ENCODE measurements at places on chromosomes 5 and 9.

DNA sequence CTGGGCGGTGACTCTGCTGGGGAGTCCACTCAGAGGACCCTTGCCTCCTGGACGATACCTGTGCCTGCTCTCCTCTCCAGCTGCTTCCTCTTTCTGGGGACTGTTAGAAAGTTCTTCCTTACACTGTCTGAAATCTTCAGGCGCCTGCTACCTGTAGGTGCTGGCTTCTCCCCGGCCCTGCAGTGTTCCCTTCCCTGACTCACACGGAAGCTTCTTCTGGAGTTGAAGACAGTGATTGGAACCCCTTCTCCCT lies 562 bp downstream of the GSN start:
- DNase-seq = no peak

DNA sequence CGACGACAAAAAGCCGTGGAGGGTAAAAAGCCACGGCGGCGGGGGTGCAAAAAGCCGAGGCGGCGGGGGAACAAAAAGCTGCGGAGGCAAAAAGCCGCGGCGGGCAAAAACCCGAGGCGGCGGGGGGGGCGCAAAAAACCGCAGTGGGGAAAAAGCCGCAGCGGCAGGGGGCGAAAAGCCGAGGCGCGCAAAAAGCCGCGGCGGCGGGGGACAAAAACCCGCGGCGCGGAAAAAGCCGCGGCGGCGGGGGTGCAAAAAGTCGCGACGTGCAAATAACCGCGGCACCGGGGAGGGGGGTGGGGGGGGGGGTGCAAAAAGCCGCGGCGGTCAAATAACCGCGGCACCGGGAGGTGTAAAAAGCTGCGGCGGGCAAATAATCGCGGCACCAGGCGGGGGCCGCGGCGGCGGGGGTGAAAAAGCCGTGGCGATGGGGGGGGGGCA lies 511.5 kb downstream of the FOXD4L5 start:
- no peak for DNase-seq

DNA sequence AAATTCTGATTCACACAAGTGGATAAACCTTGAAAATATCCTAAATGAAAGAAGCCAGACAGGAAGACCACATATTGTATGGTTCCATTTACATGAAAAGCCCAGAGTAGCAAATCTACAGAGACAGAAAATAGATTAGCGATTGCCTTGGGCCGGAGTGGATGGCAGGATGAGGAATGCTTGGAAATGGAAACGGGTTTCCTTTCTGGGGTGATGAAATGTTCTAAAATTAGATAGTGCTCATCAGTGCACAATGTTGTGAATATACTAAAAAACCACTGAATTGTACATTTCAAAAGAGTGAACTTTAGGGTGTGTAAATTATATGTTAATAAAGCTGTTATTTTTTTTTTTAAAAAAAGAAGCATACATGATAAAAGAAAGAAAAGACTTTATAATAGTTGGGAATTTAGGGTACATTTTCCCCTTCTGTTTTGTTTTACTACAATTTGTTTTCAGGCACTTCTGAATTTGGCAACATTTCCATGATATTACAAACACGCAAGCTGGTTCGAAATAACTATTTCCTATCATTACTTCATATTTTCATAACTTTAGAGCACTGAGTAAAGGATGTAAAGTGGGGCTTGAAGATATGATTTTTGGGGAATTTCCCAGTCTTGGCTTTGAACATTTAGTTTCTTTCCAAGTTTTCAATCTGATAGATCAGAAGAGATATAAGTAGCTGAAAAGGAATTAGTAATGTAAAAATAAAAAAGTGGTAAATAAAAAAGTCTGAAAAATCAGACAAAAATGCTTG lies 23.9 kb downstream of the SLC35A4 start:
- no peak for DNase-seq

- DNase-seq = no peak
Measured at GRCh38 chr5:180370861-180371641, 17.9 kb upstream of the GFPT2 start.

DNA sequence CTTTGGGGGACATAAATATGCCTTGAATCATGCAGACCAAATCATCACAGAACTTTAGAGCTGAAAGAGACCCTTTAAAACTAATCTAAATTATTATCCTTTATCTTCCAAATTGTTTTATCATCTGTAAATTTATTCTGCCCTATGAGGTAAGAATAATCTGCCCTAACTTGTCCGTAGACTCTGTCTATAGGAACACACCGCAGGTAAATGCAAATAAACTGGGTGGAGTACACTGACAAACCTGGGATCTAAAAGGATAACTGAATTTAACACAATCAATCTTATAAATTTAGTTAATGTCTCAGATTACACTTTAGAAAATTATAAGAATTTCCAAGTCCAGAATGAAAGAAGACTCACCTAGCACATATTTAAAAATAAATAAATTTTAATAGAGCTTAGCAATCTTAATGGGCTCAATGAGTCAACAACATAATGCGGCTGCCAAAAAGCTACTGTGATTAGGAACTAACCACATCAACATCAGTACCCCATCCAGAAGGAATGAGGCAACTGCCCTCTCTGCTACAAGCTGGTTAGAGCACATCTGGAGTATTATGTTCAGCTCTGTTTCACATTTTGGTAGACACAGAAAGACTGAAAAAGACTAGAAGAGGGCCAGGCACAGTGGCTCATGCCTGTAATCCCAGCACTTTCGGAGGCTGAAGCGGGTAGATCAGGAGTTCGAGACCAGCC lies 5.6 kb downstream of the MEGF9 start:
- no peak for DNase-seq

DNA sequence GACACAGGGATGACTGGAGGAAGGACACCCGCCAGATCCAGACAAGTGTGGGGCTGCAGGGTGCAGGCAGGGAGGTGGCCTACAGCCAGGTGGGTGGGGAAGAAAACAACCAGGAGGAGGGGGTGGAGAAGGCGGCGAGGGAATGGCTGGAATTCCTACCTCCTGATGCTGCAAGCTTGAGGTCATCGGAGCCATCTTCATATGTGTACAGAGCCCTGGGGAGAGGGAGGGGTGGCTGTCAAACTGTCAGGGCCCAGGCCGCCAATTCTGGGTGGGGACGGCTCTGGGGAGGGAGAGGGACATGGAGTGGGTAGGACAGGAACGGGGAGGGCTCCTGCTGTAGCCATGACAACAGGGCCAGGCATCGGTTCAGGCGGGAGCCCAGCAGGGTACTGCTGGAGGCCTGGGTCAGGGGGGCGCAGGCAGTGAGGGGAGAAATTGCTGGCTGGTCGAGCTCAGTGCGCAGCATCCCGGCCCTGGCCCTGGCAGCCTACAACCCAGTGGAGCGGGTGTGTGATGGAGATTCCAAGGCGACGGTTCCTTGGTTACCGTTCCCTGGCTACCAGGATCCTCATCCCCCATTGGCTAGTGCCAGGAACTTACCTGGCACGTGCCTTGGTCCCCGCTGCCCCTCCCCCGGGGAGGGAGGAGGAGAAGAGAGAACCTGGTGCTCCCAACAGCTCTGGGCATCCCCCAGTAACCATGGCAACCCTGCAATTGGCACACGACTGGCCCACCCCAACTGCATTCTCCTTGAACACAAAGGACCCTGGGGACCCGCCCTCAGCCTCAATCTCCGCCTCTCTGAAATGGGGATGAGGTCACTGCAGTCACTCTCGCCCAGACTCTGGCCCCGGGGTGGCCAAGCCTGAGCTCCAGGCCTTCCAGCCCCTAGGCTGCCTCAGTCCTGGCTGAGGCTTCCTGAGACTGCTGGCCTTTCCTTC lies 4.5 kb downstream of the DBN1 start:
- DNase-seq = no peak

DNA sequence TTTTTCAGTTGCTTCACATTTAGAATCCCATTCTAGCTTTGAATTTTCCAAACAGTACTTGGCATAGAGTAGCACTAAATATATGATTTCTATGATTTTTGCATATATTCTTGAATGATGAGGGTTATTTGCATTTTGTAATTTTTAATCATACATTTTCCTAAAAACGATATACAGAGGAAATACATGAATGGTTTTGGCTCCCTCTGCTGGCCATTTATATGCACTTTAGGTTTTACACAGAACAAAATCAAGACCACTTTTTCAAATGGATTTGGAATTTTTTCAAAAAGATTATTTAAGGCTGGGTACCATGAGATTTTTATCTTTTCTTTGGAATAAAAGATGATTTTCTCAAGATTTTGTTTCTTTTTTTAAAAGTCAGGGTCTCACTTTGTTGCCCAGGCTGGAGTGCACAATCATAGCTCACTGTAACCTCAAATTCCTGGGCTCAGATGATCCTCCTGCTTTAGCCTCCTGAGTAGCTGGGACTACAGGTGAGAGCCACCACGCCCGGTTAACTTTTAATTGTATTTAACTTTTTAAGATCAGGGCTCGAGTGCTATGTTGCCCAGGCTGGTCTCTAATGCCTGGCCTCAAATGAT lies 16.7 kb upstream of the COMMD10 start:
- peak; percentile 4 for DNase-seq

GRCh38 chr5:161790926-161791325 lies 57.0 kb upstream of the GABRA1 start:
- no peak for DNase-seq

GRCh38 chr5:111119856-111120255 lies 27.7 kb downstream of the WDR36 start:
- DNase-seq = no peak

- DNase-seq = no peak
Measured at GRCh38 chr9:91212596-91213243, 149.0 kb downstream of the AUH start.

DNA sequence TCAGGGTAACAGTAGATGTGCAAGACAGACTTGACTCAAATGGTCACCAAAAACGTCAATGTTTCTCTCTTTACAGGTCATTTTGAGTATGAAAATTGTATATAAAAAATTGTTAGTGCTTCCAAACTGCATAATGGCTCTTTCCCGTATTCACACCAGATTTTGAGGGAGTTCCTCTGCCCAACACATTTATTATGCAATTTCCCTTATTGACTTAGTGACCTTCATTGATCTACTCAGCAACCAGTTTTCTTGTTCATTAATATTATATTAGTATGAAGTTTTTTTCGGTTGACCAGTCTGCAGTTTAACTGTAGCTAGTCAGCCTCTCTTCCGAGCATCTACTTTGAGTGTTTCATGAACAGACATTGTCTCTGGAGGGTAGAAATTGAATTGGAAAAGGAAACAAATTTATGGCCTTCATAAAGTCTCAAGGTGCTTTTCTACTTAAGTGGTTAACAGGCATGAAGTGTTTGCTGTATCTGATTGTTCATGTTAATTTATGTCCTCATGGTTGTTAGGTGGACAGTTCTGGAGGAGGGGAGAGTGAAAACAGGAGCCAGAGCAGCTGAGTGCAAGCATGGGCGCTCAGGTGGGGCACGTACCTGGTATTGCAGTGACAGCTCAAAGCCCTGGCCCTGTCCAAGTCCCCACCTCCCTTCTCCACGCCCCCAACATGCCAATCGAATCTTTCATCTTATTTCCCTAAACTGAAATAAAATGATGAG lies 240.2 kb downstream of the RFK start:
- DNase-seq = no peak

GRCh38 chr5:179475208-179475751 lies 75.1 kb upstream of the RUFY1 start:
- no peak for DNase-seq

DNA sequence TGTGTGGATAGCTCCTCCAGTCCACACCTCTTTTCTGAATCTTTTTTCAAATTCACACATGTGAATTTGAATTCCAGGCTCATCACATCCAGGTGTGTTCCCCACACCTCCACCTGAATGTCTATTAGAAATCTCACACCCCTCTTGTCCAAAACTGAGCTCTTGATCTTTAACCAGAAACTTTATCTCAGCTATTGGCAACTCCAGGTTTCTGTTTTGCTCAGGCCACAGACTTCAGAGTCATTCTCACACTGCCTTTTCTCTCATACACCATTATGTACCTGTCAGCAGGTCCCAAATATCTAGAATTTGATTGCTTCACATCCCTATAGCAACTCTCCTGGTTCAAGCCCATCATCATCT lies 11.6 kb downstream of the NIPSNAP3B start:
- DNase-seq = no peak

DNA sequence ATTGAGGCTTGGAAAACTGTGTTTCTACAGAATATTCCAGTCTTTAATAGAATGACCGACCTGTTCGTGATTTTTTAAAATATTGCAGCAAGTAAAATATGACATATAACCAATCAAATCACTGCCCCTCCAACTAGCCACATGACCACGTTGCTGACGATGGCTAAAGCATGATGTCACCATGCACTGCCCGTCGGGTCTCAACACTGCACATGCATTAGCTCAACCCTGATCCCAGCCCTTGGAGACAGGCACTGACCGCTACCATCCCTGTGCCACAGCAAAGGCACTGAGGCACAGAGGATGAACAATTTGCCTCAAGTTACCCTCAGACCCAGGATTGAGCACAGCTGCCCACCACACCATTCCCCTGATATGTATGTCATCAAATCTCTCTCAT lies 13.5 kb downstream of the DDX31 start:
- DNase-seq = no peak

GRCh38 chr9:129586245-129586644 lies 34.7 kb downstream of the C9orf50 start:
- DNase-seq = no peak

- DNase-seq = no peak
Measured at GRCh38 chr5:77781076-77781475, 4.9 kb upstream of the TBCA start.

GRCh38 chr5:39654715-39655114 lies 229.9 kb upstream of the DAB2 start:
- no peak for DNase-seq

GRCh38 chr5:152051499-152052454 lies 127.1 kb upstream of the GLRA1 start:
- DNase-seq = no peak

GRCh38 chr5:150560401-150561191 lies 52.7 kb downstream of the NDST1 start:
- DNase-seq = peak; percentile 81

GRCh38 chr5:95564450-95564849 lies 9.5 kb downstream of the ARSK start:
- no peak for DNase-seq

DNA sequence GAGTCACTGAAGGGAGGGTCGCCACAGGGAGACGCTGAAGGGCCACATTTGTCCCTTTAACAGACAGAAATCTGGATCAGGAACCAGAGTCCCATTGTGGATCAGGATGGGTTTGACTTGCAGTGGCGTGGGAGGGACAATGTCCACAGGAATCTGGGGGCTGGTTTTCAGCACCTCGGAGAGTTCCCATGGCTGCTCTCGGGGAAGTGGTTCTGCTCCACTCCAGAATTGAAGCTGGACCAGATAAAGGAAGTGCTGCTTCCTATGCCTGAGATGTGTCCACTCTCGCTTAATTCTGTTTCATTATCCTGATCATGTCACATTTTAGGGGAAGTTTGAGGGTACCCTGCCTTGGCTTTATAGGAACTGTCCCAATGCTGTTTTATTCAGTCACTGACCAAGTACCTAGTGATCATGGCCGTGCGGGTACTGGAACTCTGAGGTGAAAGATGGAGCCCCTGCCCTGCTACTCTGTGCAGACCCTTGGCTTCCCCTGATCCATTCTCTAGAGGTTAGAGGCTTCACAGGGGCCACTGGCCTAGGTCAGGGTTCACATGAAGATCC lies 28.7 kb downstream of the ENHO start:
- DNase-seq = no peak

- DNase-seq = no peak
Measured at GRCh38 chr5:50657044-50657443, 9.4 kb upstream of the PARP8 start.

GRCh38 chr5:73444499-73445438 lies 3.8 kb downstream of the FOXD1 start:
- DNase-seq = no peak

GRCh38 chr5:92364986-92365550 lies 982.0 kb upstream of the ARRDC3 start:
- no peak for DNase-seq

GRCh38 chr9:20373263-20373662 lies 249.0 kb downstream of the MLLT3 start:
- DNase-seq = peak; percentile 14

- no peak for DNase-seq
Measured at GRCh38 chr9:86389628-86390027, 35.4 kb upstream of the TUT7 start.
